Iris pigment epithelial cell (primary cell): ENCODE measurements at places on chromosomes 2 and 18.

GRCh38 chr18:44857081-44857480 lies 176.4 kb downstream of the SETBP1 start:
- no peak for DNase-seq

- DNase-seq = no peak
Observed at GRCh38 chr2:83953697-83954096, 505.4 kb downstream of the SUCLG1 start.

DNA sequence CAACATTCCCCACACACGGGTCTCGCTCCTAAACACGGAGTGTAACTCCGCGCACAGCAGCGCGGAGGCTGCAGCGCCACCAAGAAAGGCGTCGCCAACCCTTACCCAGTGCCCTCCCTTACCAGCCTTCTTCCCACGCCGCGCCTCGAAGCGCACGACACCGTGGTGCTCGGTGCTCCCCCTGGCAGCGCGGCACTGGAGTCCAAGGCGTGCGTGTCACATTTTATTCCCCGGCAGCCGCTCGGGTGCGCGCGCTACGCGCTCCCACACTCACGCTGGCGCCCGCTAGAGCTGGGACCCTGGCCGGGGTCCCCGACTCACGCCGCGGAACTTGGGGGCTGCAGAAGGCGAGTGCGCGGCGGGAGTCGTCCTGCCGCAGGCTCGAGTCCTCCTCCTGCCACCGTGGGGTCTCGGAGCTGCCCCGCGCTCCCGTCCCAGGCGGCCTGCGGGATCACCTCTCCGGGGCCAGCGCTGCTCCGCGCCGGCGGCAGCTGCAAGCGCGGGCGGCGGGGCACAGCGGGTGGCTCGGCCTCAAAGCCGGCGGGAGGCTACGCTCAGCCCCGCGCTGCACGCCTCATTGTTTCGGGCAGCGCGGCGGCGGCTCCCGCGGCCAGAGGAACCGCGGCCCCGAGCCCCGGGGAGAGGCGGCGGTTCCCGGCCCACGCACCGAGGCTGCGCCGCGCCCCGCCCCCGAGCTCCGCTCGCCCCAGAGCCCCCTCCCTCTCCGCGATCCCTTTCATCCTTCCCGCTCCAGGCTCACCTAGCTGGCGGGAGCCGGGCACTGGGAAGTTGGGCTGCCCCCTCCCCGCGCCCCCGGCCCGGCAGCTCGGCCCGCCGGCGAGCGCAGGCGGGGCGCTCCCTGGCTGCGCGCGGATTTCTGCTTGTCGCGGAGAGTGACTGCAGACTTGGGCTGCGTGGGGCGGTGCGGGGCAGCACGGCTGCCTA lies at the start of gene ST6GAL2:
TSS of gene ST6GAL2 (minus strand) at position 197 of the 945 bp plus-strand sequence. CDS start 42,190 bp downstream, outside the sequence.
- DNase-seq = peak; percentile 42

DNA sequence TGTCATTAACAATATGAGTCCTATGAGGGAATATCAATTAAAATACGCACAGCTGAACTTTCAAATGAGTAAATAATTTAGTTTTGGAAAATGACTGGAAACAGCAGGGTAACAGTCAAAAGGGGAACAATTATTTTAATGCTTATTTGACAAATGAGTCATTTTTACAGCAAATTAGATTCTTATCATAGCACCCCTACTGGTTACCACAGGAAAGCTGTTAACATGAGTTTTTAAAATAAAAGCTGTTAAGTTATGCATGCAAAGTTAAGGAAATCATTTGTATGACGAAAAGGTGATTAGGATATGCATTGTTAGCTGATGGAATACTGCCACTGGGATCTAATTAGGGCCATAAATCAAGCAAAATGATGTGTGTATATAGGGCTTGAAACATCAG lies 435.1 kb upstream of the MEIS1 start:
- peak; percentile 1 for DNase-seq

GRCh38 chr2:30541680-30542079 lies 94.6 kb downstream of the LCLAT1 start:
- no peak for DNase-seq

DNA sequence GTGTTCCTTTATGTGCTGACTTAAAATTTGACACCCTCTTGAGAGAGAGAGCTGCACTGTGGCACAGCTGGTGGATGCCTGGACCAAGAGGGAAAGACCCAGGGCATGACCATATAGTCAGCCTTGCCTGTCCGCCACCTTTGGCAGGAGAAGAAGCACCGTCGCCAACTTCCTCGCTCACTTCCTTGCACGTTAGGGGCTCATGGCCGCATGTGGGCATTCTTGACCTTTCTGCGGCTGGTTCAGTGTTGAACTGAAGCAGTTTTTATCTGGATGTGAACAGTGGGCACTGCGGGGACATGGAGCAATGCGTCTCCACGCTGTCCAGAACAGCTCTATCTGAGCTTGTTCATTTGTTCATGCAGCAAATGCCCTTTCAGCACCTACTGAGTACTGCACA lies 66.9 kb downstream of the TRAPPC12 start:
- DNase-seq = no peak

GRCh38 chr2:235501673-235502031 lies 7.8 kb downstream of the AGAP1 start:
- DNase-seq = no peak

DNA sequence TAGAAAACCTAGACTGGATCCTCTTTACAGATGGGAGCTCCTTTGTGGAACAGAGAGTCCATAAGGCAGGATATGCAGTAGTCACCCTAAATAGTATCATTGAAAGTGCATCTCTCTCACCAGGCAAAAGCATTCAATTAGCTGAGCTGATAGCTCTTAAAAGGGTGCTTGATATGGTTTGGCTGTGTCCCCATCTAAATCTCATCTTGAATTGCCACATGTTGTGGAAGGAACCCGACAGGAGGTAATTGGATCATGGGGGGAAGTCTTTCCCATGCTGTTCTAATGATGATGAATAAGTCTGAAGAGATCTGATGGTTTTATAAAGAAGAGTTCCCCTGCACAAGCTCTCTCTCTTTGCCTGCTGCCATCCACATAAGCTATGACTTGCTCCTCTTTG lies 96.2 kb upstream of the RMP24 start:
- DNase-seq = no peak

- peak; percentile 13 for DNase-seq
Observed at GRCh38 chr2:10449838-10450691, 1.9 kb upstream of the ODC1 start.

- DNase-seq = no peak
Observed at GRCh38 chr2:165776013-165776412, 18.0 kb downstream of the GALNT3 start.

DNA sequence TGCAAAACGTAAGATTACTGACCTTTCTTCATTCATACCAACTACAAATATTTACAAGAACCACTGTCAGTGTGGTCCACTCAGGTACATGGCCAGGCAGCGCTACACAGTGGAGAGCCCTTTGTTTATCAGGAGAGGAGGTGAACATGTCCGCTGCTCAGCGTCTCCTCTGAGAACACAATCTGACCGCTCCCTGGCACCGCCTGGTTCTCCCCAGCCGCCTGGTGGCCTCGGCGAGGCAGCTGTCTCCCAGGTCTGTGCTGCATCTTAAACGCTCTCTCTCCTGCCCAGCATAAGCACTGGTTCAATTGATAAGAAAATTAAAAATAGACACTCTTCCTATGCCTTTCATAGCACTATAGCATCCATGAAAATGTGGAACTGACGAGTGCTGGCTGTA lies 146.8 kb upstream of the PXDN start:
- no peak for DNase-seq

GRCh38 chr2:68744366-68744912 lies 9.8 kb downstream of the ARHGAP25 start:
- no peak for DNase-seq

DNA sequence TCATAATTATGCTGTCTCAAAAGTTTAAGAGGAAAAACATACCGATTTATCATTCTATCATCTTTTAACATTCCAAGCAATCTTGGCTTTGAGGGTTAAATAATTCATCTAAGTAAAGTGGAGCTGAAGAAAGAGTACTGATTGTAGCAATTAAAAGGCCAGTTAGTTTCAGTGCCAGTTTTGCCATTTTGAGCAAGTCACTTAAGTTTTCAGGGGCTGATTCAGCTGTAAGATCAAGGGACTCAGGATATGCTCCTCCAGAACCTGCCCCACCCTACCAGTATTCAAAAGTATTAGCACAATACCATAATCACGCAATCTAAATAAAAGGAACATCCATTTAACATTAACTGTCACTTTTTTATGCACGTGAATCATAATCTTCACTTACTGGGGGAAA lies 1.9 kb downstream of the SS18 start:
- no peak for DNase-seq

DNA sequence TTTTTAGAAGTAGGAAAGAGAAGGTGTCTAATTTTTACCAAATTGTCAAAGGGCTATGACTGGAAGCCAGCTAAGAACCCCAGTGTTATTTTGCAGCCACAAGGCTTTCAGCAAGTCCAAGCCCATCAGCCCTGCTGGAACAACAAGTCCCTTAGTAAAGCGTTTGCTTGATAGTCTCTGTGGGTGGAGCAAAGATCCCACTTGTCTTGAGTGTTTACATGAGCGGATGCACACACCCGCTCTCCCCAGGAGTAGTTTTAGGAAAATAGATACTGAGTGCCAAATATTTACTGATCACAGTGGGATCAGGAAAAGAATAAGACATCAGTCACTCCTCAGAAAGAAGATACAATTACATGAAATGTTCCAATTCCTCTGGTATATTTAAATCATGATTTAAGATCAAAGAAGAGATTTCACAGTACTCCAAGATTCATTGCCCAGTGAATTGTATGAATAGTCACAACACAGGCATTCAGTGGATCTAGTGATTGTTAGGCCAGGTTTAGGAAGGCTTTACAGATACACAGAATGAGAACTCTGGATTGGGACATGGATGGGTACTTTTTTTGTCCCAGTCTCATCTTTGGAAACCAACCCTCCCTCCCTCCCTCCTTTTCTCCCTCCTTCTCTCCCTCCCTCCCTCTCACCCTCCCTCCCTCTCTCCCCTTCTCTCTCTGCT lies 514.9 kb downstream of the PTPRM start:
- no peak for DNase-seq

- peak; percentile 82 for DNase-seq
Observed at GRCh38 chr18:55856229-55856628, 268.2 kb upstream of the TCF4 start.

DNA sequence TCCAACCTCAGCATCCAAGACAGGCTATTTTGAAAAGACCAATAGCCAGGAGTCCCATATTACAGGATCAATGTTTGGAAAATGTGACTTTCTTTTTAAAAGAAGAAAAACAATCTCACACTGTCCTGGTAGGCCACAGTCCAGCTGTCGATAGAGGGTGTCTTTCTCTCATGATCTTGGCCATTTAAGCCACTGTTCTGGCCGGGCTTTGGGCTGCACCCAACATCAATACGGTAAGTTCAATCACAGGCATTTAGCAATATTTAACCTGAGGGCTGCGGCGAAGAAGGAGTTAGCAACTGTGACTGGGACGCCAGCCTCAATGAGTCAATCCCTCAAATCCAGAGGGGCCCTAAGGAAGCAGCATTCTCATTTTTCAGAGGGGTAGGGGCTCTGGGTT lies 69.0 kb downstream of the CELF4 start:
- no peak for DNase-seq

DNA sequence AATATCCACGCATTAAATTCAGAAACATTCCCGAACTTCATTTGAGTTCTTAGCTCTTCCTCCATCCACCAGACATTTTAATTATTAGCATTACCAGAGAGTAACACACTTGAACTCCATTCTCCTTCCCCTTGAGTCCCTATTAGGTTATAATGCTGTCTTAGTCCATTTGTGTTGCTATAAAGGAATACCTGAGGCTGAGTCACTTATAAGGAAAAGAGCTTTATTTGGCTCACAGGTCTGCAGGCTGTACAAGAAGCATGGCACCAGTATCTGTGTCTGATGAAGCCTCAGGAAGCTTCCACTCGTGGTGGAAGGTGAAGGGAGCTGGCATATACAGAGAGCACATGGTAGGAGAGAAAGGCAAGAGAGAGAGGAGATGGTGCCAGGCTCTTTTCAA lies 25.4 kb downstream of the TBC1D8 start:
- no peak for DNase-seq

- no peak for DNase-seq
Observed at GRCh38 chr2:219269362-219270054, 9.7 kb upstream of the DNAJB2 start.

GRCh38 chr2:239259603-239260298 lies 141.1 kb downstream of the HDAC4 start:
- DNase-seq = no peak

DNA sequence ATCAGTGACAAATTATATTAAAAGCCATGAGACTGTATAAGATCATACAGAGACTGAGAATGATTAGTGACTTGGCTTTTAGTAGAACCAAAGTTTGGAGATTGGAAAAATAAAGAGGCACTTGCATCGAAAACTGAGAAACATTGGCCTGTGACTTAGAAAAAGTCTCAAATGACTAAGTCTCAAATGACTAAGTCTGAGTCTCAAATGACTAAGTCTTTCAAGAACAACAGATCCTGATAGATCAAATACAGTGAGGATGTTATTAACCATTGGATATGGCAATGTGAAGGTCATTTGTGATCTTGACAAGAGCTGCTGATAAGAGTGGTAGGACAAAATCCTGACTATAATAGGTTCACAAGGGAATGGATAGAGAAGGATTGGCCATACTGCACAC lies 135.5 kb upstream of the FANCL start:
- DNase-seq = no peak

DNA sequence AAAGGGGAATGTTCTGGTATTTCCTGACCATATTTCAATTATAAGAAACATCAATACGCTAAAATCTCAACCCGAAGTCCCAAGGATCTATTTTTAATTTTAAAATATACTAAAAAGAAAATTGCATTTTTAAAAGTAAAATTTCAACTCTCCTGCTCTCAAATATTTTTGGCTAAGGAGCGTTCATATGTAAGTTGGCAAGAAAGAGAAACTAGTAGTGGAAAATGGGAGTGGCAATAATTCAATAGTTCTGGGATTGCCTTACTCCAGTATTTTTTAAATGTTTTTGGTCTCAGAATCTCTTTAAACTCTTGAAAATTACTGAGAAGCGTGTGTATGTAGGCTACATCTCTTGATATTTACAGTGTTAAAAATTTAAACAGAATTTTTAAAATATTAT lies 72.7 kb downstream of the ACVR1 start:
- no peak for DNase-seq

DNA sequence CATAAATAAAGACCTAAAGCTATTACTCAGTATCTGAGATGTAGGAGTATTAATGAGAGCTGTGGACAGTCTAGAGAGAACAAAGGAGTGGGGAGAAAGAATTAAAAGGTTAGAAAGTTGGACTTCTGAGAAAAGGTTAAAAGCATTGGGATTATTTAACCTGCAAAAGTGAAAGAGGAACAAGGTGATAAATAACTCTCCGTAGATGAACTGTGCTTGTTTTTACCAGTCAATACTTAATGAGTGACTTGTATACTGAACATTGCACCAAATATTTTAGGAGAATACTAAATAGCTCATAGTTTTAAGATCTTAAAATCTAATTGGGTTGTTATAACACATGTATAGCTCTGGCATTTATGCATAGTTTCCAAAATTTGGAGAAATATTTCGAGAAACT lies 137.5 kb downstream of the GPD2 start:
- no peak for DNase-seq

GRCh38 chr2:164242409-164242808 lies 378.9 kb downstream of the GRB14 start:
- DNase-seq = no peak

- DNase-seq = no peak
Observed at GRCh38 chr18:48790869-48791635, 159.7 kb downstream of the SMAD7 start.
